ENCODE measurements at places on chromosomes 12 and 14. TPM values are rescaled to one million over a fixed set of nuclear protein-coding genes. Genes with fewer than 3 reads are reported as not detected.

GRCh38 chr12:93427779-93428564, 13.8 kb downstream of the UBE2N start:
- DNase-seq = no peak

- DNase-seq = no peak
Measured at GRCh38 chr14:80146941-80147340, 64.4 kb downstream of the DIO2 start.

GRCh38 chr12:62827042-62827441, 107.9 kb downstream of the PPM1H start:
- no peak for DNase-seq

The IRAK3 gene
- polyA plus RNA-seq = 1.8 TPM

The KLRK1 gene
- polyA plus RNA-seq = 0.54 TPM
